Esophagus mucosa (tissue), 1 donor: ENCODE measurements at places on chromosomes 2 and 18. TPM values are rescaled to one million over a fixed set of nuclear protein-coding genes. Genes with fewer than 3 reads are reported as not detected.

CRYGC gene
- not detected for total RNA-seq

UXS1 gene
- total RNA-seq, result 18.2 TPM

ST8SIA5 gene
- total RNA-seq, result not detected

CCDC178 gene
- 0.36 TPM for total RNA-seq

FKBP7 gene
- 1.00 TPM for total RNA-seq

LCT gene
- not detected for total RNA-seq

TRIM54 gene
- total RNA-seq, result 0.16 TPM

DNMT3A gene
- 9.5 TPM for total RNA-seq

USP40 gene
- 28.6 TPM for total RNA-seq

RIT2 gene
- total RNA-seq, result not detected

SPC25 gene
- total RNA-seq, result 6.0 TPM

CTNNA2 gene
- total RNA-seq, result not detected

TANK gene
- 37.0 TPM for total RNA-seq

ZDBF2 gene
- total RNA-seq, result 5.6 TPM

HOXD4 gene
- total RNA-seq, result 0.36 TPM

ERFE gene
- 0.44 TPM for total RNA-seq

RAPH1 gene
- 27.7 TPM for total RNA-seq

MROH2A gene
- total RNA-seq, result 0.52 TPM

LINC00305 gene
- not detected for total RNA-seq

MDH1B gene
- 0.76 TPM for total RNA-seq

CRYBA2 gene
- not detected for total RNA-seq
